ENCODE measurements at places on chromosomes 4 and X.

- DNase-seq: no peak
Observed at GRCh38 chr4:153265306-153266047, 61.2 kb downstream of the TRIM2 start.

- peak; percentile 55 for DNase-seq
Observed at GRCh38 chr4:5980436-5981155, 37.6 kb downstream of the C4orf50 start.

- DNase-seq: no peak
Observed at GRCh38 chr4:59535541-59535940, 1664.6 kb upstream of the ADGRL3 start.

- DNase-seq: no peak
Observed at GRCh38 chr4:77454858-77455257, 150.8 kb upstream of the CXCL13 start.

DNA sequence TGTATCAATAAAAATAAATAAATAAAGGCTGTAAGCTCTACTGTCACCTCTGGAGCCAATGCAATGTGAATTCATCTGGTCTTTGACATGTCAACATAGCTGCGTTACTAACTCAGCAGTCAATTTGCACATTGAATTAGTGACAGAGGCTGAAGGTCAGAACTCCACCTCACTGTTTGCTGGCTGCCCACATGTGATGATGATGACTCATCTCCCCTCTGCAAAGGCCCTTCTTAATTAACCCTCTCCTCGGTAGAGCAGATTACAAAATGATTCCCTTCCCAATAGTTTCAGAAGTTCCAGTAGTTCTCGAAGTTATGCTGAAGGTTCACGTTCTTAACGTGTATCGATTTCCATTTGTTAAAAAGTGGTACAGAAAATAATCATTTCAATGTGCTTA is 1626.0 kb upstream of the TENM3 start:
- DNase-seq: peak; percentile 35

GRCh38 chr4:139419388-139419914 is 34.5 kb upstream of the RAB33B start:
- DNase-seq: no peak

- DNase-seq: no peak
Observed at GRCh38 chr4:13903061-13903460, 275.5 kb upstream of the BOD1L1 start.

DNA sequence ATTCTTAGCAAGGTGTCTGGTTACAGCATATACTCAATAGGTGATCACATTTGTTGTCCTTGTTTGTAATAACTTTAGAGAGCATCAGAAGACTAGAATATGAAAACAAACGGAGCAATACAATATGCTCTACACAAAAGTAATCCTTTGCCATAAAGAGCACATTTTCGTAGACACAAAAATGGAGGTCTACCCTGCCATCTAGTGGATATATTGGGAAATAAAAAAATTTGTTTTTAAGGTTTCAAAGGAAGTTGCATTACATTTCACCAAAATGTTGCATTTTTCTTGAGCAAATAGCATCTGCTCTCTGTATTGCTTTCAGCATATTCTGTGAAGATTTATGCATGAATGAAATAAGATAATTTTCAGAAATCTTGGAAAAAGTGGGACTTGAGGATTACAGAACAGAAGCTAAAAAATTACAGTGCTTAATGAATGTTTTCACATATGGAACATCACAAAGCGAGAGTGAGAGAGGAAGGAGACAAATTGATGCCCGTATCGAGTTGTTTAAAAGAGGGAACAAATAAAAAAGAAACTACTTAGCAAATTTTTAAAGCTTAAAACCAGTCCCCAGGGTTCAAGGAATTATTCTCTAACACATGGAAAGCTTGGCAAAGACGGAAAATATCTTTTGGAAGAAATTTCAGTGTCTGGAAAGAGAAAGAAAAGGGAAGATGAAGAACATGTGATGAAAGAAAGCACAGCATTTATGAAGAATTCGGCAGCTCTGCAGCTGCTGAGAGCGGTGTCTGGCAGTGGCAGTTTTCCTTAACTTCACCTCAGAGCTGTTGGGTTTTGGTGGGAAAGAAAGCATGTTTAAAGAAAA is 390.1 kb downstream of the ANKRD50 start:
- no peak for DNase-seq

- DNase-seq: no peak
Observed at GRCh38 chr4:153426207-153426885, 39.8 kb upstream of the TMEM131L start.

- no peak for DNase-seq
Observed at GRCh38 chrX:15985937-15986336, 131.3 kb upstream of the AP1S2 start.

- DNase-seq: no peak
Observed at GRCh38 chr4:82042042-82042441, 331.7 kb downstream of the HNRNPD start.

- no peak for DNase-seq
Observed at GRCh38 chr4:31291238-31291637, 571.1 kb downstream of the PCDH7 start.

- no peak for DNase-seq
Observed at GRCh38 chrX:11285651-11286050, 7.6 kb upstream of the AMELX start.

GRCh38 chrX:53616946-53617345 is 69.6 kb downstream of the HUWE1 start:
- no peak for DNase-seq
